ENCODE measurements at places on chromosomes 2 and 18. TPM values are rescaled to one million over a fixed set of nuclear protein-coding genes. Genes with fewer than 3 reads are reported as not detected.

DNA sequence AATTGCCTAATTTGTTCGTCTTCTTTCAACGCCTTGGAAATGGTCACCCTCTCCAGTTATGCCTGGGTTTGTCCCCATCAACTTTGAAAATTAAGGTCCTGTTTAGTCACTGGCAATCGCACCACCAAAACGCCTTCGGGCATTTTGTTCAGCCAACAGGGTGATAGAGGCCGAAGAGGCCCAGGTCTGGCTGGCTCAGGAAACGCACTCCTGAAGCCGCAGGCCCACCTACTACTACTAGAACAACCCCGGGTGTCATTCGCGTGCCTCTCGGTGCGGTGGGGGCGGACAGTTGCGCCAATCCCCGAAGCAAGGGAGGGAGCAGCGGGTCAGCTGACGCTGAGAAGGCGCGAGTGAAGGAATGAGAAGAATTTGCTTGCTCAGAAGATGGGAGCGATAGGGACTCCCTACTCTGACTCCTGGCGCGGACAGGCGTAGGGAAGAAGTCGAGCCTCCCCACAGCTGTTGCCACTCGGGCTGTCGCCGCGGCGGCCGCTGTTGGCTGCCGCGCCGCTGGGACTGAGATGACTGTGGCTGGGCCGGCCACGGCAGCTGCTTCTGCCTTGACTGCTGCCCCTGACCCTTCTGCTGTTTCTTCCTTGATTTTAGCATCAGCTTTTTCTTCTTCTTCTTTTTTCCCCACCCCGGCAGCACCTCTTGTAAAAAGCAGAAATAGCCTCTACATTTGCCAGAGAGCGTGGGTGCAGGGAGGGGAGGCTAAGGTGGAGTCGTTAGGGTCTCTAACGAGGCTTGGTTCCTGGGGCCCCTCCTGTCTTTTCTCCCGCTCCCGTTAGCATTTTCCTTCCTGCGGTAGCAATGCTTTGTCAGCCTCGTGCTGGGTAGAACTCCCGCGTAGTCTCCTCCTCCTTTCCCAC, 387.6 kb downstream of the FIGN start:
- peak; percentile 0 for DNase-seq

DNA sequence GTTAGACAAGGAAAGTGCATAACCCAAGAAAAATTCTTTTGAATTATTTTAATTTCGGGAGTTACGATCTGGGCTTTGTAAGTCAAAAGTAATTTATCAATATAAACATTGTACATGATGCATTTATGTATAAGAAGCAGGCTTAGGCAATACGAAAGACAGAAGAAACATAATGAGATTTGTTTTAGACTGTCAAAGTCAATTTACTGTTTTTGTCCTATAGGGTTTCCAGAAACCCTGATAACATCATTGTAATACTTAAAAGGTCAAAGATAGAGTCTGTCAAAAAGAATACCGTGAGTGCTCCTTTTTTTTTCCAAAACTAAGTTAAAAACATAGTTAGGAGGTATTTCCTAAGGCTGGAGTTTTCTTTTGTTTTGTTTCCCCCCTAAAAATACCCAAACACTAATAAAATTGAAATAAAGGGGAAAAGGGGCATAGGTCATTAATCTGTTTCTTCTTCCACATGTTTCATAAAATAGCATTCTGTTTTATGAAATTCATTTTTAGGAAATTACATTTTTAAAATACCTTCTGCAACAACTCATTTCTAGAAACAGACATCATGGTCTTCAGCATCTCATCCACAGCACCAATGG, 16.1 kb downstream of the C1D start:
- no peak for DNase-seq

- DNase-seq: no peak
Observed at GRCh38 chr2:120379916-120380893, 34.3 kb downstream of the INHBB start.

DNA sequence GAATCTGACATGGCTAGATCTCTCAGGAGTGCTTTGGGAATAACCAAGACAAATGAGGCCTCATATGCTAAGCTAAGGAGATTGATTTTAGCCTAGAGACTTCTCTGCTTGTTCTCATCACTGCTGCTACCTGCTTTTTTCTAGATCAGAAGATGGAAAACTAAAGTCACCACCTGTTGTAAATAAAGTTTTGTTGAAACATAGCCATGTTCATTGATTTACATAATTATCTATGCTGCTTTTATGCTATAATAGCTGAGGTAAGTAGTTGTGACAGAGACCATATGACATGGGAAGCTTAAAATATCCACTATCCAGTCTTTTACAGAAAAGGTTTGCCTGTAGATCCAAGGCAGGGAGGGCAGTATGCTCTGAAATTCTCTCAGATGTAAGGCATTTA, 46.1 kb upstream of the CYP26B1 start:
- no peak for DNase-seq

GRCh38 chr2:21263622-21264021, 139.9 kb downstream of the TDRD15 start:
- no peak for DNase-seq

DNA sequence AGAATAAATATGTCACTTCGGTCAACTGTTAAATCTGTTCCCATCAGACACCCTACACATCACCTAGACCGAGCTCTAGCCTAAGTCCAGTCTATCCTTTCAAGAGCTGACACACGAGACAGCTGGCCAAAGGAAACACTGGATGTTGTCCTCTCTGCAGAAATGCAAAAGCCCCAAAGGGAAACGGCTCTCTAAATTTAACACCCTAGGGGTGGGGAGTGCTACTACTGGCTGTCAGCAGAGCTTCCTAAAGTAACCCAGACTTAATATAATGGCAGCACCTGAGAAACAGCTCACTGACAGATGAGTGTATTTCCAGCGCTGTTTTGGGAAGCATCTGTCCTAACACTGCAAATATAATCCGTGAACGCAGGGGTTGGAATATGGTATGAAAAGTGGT, 55.6 kb downstream of the CHMP3 start:
- no peak for DNase-seq

- DNase-seq: no peak
Observed at GRCh38 chr2:75113231-75113869, 86.0 kb downstream of the TACR1 start.

DNA sequence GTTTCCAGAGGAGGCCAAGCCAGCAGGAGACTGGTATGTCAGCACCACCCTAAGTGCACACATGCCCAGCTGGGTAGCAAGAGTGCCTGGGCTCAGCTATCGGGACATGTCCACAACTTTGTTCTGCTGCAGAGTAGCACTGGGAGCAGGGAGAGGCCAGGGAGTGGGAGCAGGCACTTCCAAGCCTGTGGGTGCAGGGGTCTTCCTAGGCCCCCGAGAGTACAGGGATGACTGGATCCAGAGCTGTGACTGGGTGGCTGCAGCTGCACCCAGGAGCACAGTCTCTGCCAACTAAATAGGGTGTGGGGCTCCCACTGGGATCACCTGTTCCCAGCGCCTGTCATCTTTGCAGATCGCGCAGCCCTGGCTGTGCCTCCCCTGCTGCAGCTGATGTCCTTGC, 256.0 kb upstream of the HNMT start:
- no peak for DNase-seq

The CRYGD gene
- total RNA-seq: not detected

The PAIP2B gene
- 2.4 TPM for total RNA-seq

The RFX8 gene
- not detected for total RNA-seq

The QPCT gene
- 2.5 TPM for total RNA-seq

The ZNF385B gene
- not detected for total RNA-seq

The TGFA gene
- 0.06 TPM for total RNA-seq

The ASB3 gene
- 18.6 TPM for total RNA-seq

The KYNU gene
- total RNA-seq: 0.20 TPM

The DNER gene
- not detected for total RNA-seq

The ATIC gene
- total RNA-seq: 344 TPM

The SCN3A gene
- 0.06 TPM for total RNA-seq

The INHA gene
- not detected for total RNA-seq
